ENCODE measurements at places on chromosomes 13 and 19. TPM values are rescaled to one million over a fixed set of nuclear protein-coding genes. Genes with fewer than 3 reads are reported as not detected.

The GPR4 gene
- total RNA-seq = not detected

DNA sequence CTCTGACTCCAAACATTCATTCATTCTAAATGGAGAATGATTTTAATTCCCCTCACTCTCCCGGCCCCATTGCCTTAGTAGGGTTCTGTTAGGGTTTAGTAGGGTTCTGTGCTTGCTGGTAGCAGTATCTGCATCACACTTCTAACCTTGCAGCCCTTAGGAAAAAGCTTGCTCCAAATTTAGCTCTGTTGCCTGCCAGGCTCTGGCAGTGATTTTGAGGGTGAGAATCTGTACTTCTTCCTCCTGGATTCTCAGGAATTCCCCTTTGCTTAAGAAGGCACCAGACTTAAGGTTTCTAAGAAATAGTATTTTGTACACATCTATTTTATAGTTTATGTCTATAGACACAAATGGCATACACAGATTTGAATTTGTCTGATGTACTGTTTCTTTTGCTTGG, 14.7 kb downstream of the B3GLCT start:
- no peaks in the 10 kb centered on the region for H3K27me3 ChIP-seq
- no peaks in the 10 kb centered on the region for H3K36me3 ChIP-seq
- no peak for DNase-seq
- H3K27ac ChIP-seq = no peak overlapping the region
- H3K4me3 ChIP-seq = no peak overlapping the region
- no peaks in the 10 kb centered on the region for H3K4me1 ChIP-seq

- H3K4me1 ChIP-seq = no peaks in the 10 kb centered on the region
- no peaks in the 10 kb centered on the region for H3K27me3 ChIP-seq
- DNase-seq = no peak
- no peaks in the 10 kb centered on the region for H3K36me3 ChIP-seq
Measured at GRCh38 chr13:76936763-76937162, 11.5 kb upstream of the ACOD1 start.

The ZNF497 gene
- 2.1 TPM for total RNA-seq

DNA sequence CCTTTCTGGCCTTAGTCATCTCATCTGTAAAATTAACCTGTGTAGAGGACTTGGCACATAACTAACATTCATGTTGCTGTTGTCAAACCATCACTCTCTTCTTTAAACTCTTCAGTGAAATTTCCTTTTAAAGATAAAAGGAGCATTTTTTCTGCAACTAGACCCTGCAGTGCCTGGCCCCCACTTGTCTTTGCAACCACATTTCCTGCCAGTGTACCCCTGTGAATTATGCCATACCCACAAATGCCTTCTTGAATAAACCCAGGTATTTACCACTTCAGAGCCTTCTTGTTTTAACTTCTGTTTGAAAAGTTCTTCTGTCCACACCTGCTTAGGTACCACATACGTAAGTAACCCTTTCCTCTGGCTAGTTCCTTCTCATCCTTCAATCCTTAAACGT, 118.8 kb downstream of the CDK8 start:
- no peak for DNase-seq
- H3K27ac ChIP-seq = no peak overlapping the region
- no peak overlapping the region for H3K4me3 ChIP-seq

The ZNF471 gene
- total RNA-seq = 1.8 TPM

The CRB3 gene
- total RNA-seq = 8.4 TPM

The PNMA8A gene
- not detected for total RNA-seq

DNA sequence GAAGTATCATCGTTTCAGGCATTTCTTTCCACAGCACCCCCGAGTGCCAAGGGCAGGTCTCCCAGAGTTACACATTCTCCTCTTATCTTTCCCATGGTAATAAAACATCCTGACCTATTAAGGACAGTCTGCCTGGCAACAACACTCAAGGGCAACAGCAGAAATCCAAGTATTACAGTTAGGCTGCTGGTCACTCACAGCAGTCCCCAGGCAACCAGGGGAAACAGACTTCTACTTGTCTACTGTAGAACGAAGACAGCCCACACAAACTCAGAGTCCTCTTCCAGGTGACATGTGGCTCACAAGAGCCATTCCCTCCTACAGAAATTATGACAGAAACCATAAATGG, 24.3 kb downstream of the RCBTB1 start:
- no peak overlapping the region for H3K4me3 ChIP-seq
- H3K4me1 ChIP-seq = no peaks in the 10 kb centered on the region
- DNase-seq = no peak
- H3K36me3 ChIP-seq = peaks cover 63% of the 10 kb centered on the region
- H3K27ac ChIP-seq = no peak overlapping the region

The ZNF649 gene
- 21.9 TPM for total RNA-seq

DNA sequence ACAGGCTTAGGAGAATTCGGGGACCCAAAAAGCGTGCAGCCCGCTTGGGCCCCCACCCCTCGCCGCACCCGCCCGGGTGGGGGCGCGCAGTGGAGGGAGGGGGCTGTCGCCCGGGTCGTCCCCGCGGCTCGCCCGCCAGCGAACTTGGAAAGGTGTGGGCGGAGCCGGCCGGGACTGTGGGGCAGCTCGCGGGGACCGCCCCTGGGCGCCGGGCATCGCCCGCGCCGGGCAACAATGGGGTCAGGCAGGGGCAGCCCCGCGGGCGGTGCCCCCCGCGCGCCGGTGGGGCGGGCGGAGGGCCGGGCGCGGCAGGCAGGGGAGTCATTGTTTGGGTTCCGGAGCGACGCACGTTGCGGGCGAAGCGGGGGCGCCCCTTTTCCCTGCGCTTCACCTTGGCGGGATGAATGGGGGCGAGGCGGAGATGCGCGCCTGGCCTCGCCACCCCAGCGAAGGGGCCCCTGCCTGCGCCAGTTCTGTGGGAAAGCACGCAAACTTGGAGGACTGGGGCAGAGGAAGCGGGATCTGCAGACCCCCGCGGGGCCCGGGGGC, 647 bp upstream of the KLF12 start:
- peaks cover 13% of the 10 kb centered on the region for H3K36me3 ChIP-seq
- no peak overlapping the region for H3K4me3 ChIP-seq
- peak; percentile 76 for DNase-seq
- peak overlapping the region; percentile 82 for H3K27ac ChIP-seq

Measured in activated B cell treated with CpG ODN at 0.5 μM for 24 hours (primary cell).